ENCODE measurements at places on chromosomes 11 and 22. TPM values are rescaled to one million over a fixed set of nuclear protein-coding genes. Genes with fewer than 3 reads are reported as not detected.

DNA sequence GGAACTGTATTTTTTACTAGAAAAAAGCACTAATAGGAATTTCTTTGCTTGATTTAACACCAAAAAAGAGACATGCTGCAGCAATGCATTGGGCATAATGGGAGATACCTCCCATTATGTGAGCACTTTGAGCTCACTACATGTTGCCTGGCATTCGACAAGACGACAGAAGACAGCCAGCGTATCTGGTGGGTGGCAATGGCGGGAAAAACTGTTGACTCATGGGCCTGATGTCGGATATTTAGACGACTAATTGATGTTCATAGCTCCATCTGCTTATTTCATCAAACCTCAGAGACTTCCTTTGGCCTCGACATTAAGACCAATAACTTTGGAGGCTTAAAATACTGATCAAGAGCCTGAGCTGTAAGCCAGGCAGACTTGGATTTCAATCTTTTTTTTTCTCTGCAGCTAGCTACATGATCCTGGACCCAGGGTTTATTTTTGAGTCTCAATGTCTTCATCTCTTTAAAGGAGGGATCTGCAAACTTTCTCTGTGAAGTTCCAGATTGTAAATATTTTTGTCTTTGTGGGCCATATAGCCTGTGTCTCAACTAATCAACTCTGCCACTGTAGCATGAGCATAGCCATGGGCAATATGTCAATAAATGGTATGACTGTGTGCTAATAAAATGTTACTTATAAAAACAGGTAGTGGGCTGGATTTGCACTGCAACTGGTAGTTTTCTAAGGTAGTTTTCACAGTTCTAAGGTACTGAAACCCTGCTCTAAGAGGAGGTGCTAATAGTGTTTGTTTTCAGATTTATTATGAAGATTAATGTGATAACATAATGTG lies 375.1 kb downstream of the METTL15 start:
- DNase-seq = no peak

- DNase-seq = no peak
These were observed 327.3 kb upstream of the ANO5 start for GRCh38 chr11:21865541-21865940.

Gene SPTBN2
- 5.6 TPM for total RNA-seq

GRCh38 chr11:130037881-130038585 lies 31.7 kb upstream of the APLP2 start:
- DNase-seq = no peak

Gene WT1
- 1.1 TPM for total RNA-seq

DNA sequence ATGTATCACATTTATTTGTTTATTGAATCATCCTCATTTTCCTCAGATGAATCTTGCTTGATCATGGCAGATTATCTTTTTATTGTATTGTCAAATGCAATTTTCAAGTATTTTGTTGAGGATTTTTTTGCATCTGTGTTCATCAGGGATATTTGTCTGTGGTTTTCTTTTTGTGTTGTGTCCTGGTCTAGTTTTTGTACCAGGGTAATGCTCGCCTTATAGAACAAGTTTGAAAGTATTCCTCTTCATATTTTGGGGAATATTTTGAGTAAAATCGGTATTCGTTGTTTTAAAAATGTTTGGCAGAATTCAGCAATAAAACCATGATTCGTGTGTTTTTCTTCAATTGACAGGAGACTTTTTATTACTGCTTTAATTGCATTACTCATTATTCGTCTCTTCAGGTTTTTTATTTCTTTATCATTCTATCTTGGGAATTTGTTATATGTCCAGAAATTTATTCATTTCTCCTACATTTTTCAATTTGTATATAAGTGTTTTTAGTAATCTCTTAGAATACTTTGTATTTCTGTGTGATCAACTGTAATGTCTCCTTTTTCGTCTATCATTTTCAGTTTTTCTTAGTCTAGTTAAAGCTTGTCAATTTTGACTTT lies 113.4 kb upstream of the SERPIND1 start:
- DNase-seq = no peak

Gene MRGPRX1
- not detected for total RNA-seq

Measured in thoracic aorta (tissue), 2 donors.